ENCODE measurements at places on chromosomes 1 and 21.

DNA sequence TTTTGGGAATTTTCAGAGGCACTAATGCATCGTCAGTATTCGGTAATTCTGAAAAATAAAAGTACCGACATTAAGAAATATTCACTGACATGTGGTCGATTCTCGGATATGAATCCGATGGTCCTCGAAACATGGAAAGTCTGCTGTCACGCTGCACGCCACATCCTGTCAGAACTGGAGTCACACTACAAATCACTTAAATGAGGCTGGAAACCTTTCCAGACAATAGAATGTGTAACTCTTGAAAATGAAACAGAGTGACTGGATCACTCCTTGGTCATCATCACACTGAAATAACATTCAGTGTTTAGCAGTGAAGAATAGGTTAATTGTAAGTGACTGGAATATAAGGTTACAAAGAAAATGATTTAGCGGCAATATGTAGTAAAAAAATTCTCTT lies 620.1 kb upstream of the ADAMTS5 start:
- DNase-seq: no peak

GRCh38 chr1:197336571-197336970 lies 68.5 kb downstream of the CRB1 start:
- DNase-seq: no peak

DNA sequence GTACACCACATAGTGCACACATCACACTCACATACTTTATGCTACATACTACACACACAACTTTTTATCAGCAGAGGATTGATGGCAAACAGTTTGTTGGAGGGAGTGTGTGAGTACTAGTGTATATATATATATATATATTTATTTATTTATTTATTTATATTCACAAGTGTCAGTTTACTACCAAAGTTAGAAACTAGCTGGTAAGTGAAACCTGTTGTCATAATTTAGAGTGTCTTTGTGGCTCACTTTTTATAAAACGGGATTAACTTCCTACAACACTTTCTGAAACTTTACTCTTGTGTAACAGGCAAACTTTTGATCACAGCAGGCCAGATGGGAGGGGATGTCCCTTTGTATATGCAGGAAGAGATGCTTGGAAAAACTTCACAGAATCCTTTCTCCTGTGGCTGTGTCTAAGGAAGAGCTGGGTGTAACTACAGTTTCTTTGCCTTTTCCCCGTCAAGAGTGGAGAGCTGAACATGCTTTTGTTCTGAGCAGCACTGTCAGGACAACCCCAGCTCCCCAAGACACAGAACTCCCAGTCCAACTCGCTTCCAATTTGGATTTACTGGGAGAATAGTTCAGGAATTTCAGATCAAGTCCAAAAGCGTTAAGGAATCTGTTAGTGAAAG lies 1.9 kb upstream of the SAMD13 start:
- no peak for DNase-seq

- DNase-seq: no peak
Measured at GRCh38 chr1:118866330-118866729, 121.8 kb downstream of the TBX15 start.

DNA sequence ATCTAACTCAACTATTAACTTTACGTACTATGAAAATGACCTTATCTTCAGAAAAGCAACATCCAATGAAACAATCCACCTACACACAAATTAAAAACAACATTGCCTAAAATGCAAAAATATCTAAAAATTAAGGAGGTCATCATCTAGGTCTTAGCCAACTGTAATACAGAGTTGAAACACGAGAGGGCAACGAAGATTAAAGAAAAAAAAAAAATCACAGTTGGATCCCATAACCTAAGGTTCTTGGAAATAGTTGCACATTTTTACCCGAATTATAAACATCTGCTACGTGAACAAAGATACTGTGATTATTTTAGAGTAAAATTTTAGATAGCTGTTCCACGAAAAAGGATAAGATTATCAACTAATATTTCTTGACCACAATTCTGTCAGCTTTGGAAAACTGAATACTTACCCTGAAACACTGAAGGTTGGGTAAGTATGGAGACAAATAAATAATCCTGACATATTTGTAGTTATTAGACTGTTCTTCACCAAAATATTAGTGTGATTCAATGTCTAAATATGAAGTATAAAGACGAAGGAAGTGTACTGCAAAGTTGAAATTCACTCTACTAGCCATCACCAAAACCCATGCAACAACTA lies 88.0 kb upstream of the AK4 start:
- no peak for DNase-seq

DNA sequence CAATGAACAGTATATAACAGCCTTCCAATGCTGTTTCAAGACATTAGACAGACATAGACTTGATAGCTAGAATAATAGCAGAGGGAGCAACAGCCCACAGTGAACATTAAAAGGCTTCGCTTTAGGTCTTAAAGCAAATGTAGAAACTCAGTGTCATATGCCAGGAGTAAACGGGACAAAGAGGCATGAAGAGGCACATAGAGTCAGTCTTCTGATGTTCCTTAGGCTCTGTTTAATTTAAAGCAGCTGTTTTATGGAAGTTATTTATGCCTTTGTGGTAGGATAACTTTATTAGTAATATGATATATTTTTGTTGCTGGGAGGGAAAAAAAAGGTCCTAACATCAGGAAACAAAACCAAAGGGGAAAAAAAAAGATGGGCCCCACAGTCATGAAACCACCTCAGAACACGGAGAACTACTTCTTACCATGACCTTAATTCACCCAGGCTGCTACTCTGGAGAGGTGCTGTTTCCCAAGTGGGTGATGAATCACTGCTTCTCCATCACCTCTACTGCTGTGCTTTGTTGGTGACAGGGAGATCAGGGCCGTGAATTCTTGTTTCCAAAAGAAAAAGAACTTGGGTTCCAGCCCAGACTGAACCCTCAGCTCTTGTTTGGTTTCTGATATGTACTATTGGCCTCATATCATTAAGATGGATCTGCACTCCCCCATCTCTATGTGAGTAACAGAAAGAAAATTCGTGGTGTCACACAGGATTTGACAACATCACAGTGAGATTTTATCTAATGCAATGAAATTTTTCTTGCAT lies 616.9 kb downstream of the KIF26B start:
- DNase-seq: no peak

- DNase-seq: no peak
Measured at GRCh38 chr1:118104951-118105350, 80.1 kb downstream of the SPAG17 start.

GRCh38 chr21:16634515-16634914 lies 878.3 kb upstream of the CXADR start:
- DNase-seq: no peak

DNA sequence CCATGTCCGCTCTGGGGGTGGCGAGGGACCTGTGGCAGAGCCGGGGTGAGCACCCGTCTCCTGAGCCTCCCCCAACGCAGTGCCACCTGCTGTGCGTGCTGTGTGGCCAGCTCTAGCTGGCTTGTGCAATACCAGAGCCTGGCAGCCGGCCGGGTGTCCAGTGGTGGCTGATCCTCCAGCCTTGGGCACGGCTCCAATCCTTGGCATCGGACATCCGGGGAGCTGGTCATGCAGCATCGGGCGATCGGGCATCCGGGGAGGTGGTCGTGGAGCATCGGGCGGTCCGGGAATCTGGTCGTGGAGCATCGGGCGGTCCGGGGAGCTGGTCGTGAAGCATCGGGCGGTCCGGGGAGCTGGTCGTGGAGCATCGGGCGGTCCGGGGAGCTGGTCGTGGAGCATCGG lies 8.1 kb downstream of the SLX9 start:
- DNase-seq: no peak

- DNase-seq: no peak
Measured at GRCh38 chr1:32881871-32882850, 4.1 kb upstream of the HPCA start.

DNA sequence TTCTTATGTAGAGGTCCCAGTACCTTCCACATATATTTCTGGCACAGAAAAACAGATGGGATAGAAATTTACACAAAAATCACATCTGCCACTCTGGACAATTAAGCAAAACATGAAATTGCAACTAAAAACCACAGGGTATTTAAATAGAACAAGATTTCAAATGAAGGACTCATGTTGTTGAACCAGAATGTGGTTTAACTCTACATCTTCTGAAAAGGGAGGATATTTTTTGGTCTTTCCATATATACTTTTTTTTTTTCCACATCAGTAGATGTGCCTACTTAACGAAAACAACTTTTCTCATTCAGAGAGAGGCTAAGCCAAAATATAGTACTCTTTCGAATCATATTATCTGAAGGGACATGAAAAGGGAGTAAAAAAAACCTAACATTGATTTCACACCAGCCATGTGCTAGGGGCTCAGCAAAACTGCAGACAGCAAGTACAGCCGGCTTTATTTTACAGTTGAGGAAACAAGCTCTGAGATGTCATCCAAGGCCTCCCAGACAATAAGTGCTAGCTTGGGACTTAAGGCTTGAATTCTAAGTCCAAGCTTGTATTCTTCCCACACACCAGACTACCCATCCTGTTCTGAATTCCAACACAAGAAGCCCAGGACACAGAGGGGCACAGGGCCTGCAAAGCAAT lies 208.9 kb downstream of the PBX1 start:
- DNase-seq: no peak

GRCh38 chr1:198320759-198321158 lies 164.0 kb downstream of the NEK7 start:
- DNase-seq: no peak

- DNase-seq: no peak
Measured at GRCh38 chr1:204307334-204307883, 52.3 kb downstream of the PLEKHA6 start.

DNA sequence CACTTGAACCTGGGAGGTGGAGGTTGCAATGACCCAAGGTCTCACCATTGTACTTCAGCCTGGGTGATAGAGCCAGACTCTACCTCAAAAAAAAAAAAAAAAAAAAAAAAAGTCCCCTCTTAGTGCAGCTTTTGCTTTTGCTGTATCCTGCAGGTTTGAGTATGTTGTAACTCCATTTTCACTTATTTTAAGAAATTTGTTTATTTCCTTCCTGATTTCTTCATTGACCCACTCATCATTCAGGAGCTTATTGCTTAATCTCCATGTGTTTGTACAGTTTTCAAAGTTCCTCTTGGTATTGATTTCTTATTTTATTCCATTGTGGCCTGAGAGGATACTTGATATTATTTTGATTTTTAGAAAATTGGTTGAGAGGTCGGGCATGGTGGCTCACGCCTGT lies 50.9 kb upstream of the AK4 start:
- no peak for DNase-seq

GRCh38 chr1:236516929-236517704 lies 6.7 kb upstream of the LGALS8 start:
- no peak for DNase-seq

DNA sequence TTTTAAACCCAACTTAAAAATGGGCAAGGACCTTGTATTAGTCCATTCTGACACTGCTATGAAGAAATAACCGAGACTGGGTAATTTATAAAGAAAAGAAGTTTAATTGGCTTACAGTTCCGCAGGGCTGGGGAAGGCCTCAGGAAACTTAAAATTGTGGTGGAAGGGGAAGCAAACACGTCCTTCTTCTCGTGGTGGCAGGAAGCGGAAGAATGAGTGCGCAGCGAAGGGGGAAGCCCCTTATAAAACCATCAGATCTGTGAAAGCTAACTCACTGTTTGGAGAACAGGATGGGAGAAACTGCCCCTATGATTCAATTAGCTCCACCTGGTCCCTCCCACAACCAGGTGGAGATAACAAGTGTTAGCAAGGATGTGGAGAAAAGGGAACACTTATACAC lies 237.7 kb downstream of the SEC16B start:
- DNase-seq: no peak

DNA sequence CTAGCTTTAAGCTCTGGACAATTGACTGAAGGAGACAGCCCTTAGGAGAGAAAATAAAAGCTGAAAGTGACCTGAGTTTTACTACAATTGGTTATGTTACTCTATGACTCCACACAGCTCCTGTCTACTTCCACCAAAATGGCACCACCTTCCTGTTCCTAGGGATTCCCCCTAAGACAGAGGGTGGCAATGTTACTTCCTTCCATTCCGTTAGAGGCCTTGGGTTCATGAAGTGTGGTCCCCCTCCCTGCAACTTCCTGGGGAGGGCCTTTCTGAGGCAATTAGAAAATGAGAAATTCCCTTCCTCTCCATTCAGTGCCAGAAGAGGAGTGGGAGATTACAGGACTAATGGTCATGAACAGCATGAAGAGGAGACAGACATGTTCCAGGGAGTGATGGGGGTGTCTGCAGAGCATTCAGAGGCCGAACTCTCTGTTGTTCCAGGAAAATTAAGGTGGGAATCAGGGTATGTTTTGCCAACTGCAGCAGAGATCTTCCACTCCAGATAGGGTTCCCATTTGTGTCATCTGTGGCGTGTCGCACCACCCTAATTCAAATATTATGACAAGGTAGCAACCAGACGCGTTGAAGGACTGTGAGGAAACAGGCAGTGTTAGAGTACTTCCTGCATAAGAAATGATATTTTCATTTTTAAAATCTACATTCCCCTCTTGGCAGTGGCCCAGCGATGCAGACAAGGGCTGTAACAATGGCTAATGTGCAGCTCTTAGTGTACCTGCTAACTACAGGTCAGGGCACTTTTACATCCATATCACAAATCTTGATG lies 53.1 kb upstream of the TRIM67 start:
- DNase-seq: no peak

- no peak for DNase-seq
Measured at GRCh38 chr1:82844911-82845827, 1044.4 kb downstream of the ADGRL2 start.

GRCh38 chr1:182952677-182953444 lies at the start of gene SHCBP1L:
SHCBP1L (minus strand) TSS chr1:182953166; CDS start chr1:182953133, 33 bp downstream.
- DNase-seq: no peak

GRCh38 chr1:108194051-108194450 lies 6.1 kb downstream of the SLC25A24 start:
- no peak for DNase-seq

- no peak for DNase-seq
Measured at GRCh38 chr1:228163007-228163753, 2.4 kb upstream of the IBA57 start.

DNA sequence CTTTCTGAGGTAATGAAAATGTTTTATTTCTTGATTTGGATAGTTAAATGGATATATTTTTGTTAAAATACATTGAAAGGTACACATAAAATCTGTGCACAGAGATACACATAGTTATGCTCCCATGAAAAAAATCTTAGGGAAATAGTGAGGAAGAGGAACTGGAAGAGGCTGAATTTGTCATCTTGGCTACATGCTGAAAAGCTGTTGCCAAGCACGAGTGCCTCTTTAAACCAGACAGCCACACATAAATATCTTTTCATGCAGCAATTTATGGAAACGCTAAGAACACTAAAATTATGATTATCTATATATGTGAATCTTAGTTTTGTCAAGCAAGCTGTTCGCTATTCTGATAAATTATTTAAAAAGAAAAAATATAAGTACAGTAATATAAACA lies 12.8 kb upstream of the ADAR start:
- no peak for DNase-seq

GRCh38 chr1:43421396-43421795 lies 31.7 kb downstream of the SZT2 start:
- DNase-seq: no peak

- no peak for DNase-seq
Measured at GRCh38 chr21:36606287-36606982, 92.5 kb upstream of the SIM2 start.

DNA sequence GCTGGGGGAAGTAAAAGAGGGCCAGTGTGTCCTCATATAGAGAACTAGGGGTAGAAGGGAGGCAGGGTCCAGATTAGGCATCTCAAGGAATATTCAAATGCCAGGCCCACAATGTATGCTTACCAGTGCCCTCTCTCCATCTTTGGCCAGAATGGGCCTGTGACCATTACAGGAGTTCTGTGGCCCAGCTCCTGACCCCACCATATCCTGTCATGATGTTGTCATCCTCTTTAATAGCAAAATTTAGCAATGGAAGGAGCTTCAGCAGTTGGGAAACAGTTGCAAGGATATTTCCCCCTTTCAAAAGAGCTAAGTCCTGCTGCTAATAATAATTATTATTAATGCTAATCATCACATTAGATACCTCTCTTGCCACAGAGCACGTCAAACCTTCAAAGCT lies 49.3 kb upstream of the JUN start:
- DNase-seq: no peak

All from cortex of kidney (tissue), 1 donor.